BJ (cell line): ENCODE measurements at places on chromosomes 3 and 15. TPM values are rescaled to one million over a fixed set of nuclear protein-coding genes. Genes with fewer than 3 reads are reported as not detected.

GRCh38 chr3:133254716-133255115, 145.1 kb upstream of the BFSP2 start:
- DNase-seq: no peak

UNC13C gene
- polyA plus RNA-seq: not detected in 2 replicates

- no peak for DNase-seq
Measured at GRCh38 chr3:12910356-12911099, 69.2 kb upstream of the RPL32 start.

SLC9C1 gene
- not detected in 2 replicates for polyA plus RNA-seq

- no peak for DNase-seq
Measured at GRCh38 chr15:93942269-93942694, 289.1 kb upstream of the MCTP2 start.

DNA sequence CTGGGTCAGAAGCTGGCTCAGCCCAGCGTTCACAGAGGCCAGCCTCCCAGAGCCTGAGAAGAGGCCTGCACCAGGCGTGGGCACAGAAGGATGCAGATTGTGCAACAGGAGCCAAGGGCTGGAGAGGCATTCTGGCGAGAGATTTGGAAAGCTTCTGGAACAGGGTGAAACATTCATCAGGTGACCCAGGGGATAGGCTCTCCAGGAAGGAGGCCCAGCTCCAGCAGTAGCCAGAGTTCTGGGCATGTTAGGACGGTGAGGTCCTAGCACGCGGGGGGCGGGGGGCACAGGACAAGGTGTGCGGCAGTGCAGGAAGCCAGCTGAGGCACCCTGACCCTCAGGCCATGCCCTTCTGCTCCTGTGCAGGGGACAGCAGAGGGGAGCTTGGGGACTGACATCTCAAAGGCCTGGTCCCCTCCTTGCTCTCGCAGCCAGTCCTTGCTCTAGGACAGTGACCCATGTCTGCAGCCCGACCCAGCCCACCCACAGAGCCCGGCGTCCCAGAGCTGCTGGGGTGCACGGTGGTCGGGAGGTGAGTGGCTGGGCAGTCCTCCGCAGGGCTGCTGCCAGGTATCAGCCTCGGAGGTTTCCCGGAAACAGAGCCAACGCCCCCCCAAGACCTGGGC, 111.7 kb upstream of the KLF13 start:
- DNase-seq: no peak

PPP1R14D gene
- polyA plus RNA-seq: not detected in 2 replicates

- no peak for DNase-seq
Measured at GRCh38 chr3:79973917-79974595, 206.3 kb upstream of the ROBO1 start.
